ENCODE measurements at places on chromosomes 3 and 15. TPM values are rescaled to one million over a fixed set of nuclear protein-coding genes. Genes with fewer than 3 reads are reported as not detected.

Gene POC1A
- polyA plus RNA-seq = 1.5 TPM

Gene QTRT2
- 10.8 TPM for polyA plus RNA-seq

Gene CD86
- polyA plus RNA-seq = not detected

Gene FAM81A
- not detected for polyA plus RNA-seq

Gene PPIP5K1
- 7.1 TPM for polyA plus RNA-seq

Gene KIF15
- polyA plus RNA-seq = 0.24 TPM

Gene TMC3
- not detected for polyA plus RNA-seq

Gene KLF15
- not detected for polyA plus RNA-seq

Gene DNAJC19
- polyA plus RNA-seq = 102 TPM

Gene ZNF502
- 4.1 TPM for polyA plus RNA-seq
